NCI-H1694 treated with DMSO at 0.1 percent for 48 hours (cell line): ENCODE measurements at places on chromosomes 3 and 15.

- no peak for DNase-seq
These were observed 459.6 kb downstream of the NSUN3 start for GRCh38 chr3:94522488-94522887.

DNA sequence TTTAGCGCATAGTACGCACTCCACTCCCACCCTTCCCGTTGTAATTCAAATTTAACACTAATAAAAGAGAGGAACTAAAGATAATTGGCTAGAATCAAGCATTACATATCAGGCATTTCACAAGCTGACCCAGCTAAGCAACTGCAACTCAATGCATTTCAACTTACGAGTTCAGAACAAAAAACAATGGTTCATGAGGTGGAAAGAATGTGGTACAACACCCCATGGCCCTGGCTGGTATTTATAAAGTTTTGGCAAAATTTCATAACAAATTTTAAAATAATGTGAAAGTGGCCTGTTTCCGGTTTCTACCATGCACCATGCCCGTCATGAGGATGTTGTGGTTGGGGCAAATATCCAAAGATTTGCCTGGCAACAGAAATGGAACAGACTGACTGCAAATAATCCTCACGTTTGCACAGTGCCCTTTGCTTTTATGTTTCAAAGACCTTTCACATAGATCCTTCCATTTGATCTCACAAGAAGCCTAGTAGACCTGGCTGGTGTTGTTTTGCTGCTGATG, 455.3 kb upstream of the NR2F2 start:
- DNase-seq, result no peak

DNA sequence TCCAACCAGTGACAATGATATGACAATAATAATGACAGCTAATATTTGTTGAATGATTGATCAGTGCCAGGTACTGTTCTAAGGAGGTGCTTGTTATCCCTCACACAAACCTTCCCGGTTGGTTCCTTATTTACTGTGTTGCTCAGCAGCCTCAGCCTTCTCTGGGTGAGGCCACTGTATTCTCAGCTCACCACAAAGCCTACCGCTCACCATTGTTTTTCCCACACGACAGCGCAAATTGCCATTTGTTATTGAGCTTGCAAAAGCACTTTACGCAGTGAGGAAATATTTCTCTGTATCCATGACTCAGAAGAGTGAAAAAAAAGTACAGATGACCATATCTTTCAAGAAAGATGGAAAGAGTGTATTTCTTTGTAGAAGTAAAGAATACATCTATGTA, 49.5 kb upstream of the PDZRN3 start:
- no peak for DNase-seq

DNA sequence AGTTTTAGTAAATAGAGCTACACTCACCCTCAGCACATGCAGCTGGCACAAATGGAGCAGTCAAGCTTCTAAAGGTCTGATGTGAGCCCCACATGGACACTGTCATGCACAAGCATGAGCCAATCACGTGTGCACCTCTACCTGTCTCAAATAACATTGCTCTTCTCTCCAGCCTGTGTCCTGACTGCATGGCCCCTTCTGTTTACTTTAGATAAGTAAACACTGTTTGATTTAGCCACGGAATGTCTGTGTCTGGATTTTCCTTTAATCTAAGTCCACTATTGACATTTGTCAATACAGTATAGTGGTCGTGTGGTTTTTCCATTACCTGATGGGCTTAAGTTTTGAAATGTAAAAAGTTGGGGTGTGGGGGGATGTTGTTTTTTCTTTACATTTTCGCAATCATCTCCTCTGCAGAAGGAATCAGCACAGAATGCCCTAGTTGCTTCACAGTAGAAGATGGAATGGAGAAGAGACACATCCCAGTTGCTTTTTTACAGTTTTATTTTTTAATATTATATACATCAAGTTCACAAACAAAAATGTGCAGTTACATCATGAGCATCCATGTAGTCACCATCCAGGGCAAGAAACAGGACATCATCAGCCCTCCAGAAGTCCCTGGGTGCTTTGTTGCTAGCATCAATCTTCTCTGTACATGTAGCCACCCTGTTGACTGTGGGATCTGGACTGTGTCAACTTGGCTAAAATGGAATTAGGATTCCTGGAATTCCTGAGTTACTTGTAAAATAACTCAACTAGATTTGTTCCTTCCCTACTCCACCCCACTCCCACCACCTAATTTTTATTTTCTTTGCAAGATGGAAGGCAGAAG, 146.1 kb downstream of the UACA start:
- DNase-seq, result no peak
